Posterior cingulate gyrus (tissue), 11 donors: ENCODE measurements at places on chromosomes 6 and 20.

- no peak for DNase-seq
These were observed 2.2 kb downstream of the TFAP2A start for GRCh38 chr6:10412461-10413261.

DNA sequence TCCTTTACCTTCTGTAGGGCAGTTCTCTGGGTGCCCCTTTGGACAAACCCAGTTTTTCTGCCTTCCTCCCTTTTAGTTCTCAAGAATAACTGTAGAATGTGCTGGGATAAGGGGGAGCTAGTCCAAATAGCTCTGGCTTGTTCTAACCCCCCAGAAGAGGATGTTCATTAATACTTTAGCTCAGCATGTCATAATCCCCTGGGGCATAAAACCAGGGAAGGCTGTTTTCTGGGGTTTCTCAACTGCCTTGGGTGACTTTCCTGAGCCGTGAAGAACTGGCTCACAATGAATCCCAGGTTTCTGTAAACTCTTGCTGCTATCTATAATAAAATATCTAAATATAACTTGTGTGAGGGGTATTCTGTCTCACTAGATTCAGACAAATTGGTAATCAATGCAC, 44.5 kb upstream of the RNF217 start:
- no peak for DNase-seq

DNA sequence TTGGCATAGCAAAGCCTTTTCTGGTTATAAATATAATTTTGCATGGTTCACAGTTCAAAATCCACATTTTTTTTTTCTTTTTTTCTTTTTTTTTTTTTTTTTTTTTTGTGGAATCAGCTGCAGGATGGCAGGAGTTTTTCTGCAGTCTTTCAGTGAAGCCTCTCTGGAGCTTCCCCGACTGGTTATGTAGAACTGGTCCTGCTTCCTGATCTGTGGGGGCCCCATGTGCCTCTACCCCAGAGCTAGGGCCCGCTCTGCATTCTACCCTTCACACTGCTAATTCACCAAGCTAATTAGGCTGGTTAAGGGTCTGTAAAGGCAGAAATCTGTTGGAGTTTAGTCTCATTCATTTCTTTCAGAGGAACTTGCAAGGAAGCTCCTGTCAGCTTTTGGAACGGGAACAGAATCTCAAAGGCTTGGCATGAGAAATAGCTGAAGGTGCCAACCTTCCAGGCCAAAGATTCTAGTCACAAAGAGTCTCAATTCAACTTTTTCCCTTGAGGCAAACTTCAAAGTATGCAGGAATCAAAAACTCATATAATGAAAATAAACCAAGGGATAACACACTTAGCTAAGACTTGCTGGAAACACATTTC, 45.5 kb downstream of the HMGN3 start:
- DNase-seq: no peak

- DNase-seq: no peak
These were observed 24.0 kb downstream of the GHRH start for GRCh38 chr20:37237656-37238055.

- no peak for DNase-seq
These were observed 194.1 kb downstream of the OGFRL1 start for GRCh38 chr6:71482742-71483141.

- DNase-seq: no peak
These were observed 150.1 kb downstream of the SASH1 start for GRCh38 chr6:148492654-148493290.

DNA sequence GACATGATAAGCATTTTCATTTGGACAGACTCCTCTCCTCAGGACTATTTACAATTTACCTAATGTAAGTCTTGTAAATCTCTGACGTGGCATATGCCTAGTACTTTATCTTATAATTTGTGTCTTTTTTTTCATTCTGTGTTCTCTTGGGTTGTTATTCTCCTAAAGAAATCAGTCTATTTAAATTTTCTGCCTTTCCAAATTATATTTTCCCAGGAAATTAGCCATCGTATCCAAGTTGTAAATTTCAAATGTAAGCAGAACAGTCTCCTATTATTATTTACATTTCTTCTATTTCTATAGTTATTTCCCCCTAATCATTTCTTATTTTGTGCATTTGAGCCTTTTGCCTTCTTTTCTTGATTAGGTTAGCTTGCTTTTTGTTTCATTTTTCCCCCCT, 17.5 kb upstream of the BCAS4 start:
- no peak for DNase-seq

DNA sequence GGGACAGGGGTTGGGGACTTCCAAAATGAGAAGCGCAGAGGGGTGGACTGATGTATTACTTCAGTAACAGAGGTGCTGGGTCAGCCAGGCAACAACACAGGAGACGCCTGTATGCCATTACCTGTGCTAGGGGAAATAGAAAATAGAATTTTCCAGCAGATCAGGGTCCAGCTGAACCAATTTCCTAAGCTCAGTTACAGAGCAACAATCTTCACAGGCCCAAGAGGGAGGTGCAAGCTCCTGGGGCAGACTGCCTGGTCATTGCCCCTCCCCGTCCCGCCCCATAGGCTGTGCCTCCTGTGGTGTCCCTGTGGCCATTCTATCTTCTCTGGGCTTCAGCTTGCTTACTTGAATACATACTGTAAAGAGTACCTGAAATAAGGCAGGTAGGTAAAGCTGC, 3.7 kb downstream of the KCNK5 start:
- no peak for DNase-seq

- DNase-seq: no peak
These were observed 456.2 kb downstream of the CD109 start for GRCh38 chr6:74152096-74152675.

DNA sequence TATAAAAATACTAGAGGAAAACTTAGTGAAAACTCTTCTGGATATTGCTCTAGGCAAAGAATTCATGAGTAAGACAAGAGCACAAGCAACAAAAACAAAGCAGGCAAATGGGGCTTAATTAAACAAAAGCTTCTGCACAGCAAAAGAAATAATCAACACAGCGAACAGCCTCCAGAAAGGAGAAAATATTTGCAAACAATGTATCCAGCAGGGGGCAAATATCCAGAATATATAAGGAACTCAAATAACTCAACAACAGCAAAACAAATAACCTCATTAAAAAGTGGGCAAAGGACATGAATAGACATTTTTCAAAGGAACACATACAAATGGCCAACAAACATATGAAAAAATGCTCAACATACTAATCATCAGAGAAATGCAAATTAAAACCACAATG, 17.1 kb upstream of the HECA start:
- no peak for DNase-seq

DNA sequence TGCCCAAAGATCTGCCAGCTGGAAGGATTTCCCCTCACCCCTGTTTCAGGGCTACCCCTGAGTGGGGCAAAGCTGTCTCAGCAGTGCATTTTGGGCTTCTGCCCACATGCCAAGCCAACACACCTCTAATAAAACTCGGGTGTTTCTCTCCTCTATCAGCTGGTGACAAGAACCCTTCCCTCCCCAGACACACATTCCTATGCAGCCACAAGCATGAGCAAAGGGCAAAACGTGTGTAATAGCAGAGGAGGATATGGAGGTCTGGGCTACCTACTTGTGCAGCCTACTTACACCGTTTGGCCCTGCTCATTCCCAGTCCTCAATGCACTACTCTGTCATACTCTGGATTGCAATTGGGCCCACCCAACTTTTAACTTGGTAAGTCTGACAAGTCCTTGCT, 101.3 kb downstream of the IYD start:
- no peak for DNase-seq

DNA sequence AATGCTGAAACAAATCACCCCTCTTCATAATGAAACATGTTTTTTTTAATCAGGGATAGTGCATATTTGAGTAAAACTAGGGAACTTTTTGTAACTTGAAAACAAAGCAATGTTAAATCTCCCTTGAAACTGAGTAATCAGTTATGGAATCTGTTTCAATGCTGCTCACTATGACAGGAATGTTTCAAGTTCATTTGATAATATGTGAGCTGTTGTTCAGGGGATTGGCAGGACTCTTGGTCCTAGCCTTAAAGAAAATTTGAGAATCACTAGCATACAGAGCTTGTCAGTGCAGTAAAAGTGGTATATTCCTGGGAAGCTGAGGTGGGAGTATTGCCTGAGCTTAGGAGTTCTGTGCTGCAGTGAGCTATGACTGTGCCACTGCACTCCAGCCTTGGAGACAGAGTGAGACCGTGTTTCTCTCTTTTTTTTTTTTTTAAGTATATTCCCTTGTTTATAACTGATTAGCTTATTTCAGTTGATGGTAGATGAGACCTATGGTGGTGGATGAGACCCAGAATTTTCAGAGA, 21.6 kb upstream of the CALHM6 start:
- no peak for DNase-seq

GRCh38 chr20:49620364-49621240, 52.7 kb upstream of the PTGIS start:
- no peak for DNase-seq

- no peak for DNase-seq
These were observed 747.3 kb downstream of the COL12A1 start for GRCh38 chr6:74458536-74458935.

- DNase-seq: no peak
These were observed 1088.2 kb upstream of the CITED2 start for GRCh38 chr6:140462453-140463311.

DNA sequence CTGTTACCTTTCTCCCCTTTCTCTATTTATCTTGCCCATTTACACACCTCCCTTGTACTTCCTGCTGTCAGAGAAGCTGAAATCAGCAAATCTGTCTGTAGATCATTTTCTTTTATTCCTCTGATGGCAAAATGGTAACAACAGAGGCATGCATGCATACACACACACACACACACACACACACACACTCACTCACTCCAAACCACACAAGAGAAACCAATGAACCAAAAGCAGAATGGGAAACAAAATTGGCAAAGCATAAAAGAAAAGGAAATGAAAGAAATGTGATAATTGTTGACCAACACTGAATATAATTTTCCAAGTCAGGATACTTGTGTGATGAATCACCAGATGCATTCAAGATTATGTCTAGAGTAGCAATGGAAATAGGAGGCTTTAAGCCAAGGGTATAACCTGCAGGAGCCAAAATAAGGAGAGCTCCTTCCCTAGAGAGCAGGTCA, 172.4 kb downstream of the PLCB4 start:
- DNase-seq: no peak

GRCh38 chr6:13342414-13343019, 14.2 kb upstream of the TBC1D7 start:
- no peak for DNase-seq

DNA sequence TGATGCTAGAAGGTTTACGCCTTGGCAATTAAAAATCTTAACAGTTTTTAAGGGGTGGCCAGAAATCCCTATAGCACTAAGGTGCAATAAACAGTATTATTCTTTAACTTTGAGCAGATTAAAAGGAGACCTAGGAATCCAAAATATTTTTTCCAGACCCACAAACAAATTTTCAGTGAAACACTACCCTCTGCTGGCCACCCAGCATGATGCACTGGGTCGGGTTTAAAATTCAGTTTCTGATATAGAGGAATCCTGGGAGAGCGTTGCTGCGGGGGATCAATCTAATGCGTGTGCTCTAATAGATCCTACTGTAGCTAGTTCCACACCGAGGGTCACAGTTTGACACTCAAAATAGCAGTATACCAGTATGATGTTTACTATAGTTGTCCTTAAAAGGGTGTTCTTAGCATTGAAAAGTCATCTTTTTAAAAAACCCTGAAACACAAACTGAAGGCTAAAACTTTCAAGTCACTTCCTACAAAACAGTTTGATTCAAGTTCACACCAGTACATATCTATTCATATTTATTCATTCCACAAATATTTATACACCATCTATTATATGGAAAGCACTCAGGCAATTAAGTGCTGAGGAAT, 10.2 kb downstream of the UBE3D start:
- peak; percentile 52 for DNase-seq

- no peak for DNase-seq
These were observed 163.0 kb upstream of the CST7 start for GRCh38 chr20:24786111-24786495.

- DNase-seq: no peak
These were observed 1059.0 kb upstream of the EPHA7 start for GRCh38 chr6:94478133-94479005.

DNA sequence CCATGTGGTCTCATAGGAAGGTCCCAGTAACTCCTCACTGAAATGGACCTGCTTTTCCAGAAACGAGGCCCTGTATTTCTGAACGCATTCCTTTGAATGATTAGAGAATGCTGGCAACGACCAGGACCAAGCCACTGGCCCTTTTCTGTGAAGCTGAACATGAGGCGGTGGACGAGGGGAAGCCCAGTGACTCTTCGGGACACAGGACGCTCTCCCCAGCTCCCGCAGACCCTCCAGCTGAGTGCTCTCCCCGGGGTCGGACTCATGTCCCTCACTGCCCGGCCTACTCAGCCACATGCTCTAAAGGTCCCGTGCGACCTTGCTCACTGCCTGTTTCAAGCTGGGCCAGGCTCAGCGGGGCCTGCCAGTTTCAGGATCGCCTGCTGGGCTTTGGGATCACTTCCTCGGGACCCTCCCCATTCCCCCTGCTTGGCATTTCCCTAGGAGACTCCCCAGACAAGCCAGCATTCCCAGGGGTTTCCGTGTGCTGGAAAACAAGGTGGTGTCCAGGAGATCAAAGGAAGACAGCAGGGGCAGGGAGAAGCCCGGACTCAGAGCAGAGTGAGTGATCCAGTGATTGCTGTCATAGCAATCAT, 2.6 kb upstream of the CST9 start:
- no peak for DNase-seq

DNA sequence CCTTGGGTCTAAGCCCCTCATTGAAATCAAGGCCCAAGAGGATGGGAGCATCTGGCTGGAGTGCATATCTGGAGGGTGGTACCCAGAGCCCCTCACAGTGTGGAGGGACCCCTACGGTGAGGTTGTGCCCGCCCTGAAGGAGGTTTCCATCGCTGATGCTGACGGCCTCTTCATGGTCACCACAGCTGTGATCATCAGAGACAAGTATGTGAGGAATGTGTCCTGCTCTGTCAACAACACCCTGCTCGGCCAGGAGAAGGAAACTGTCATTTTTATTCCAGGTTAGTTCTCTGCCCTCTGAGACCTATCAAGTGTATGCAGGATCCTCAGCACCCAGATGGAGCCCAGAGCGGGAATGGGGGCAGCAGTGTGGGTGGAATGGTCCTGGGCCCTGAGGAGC, 5.1 kb downstream of the BTN2A2 start:
- no peak for DNase-seq

GRCh38 chr6:133806382-133807140, 82.4 kb upstream of the TCF21 start:
- DNase-seq: no peak

- peak; percentile 59 for DNase-seq
These were observed 789 bp downstream of the CCND3 start for GRCh38 chr6:41940759-41941279.

- DNase-seq: no peak
These were observed 40.3 kb upstream of the CD93 start for GRCh38 chr20:23126281-23127061.

GRCh38 chr6:101784094-101784493, 390.6 kb downstream of the GRIK2 start:
- DNase-seq: no peak
